CD4-positive, alpha-beta T cell treated with Interleukin-10 for 1 hour (primary cell): ENCODE measurements at places on chromosomes 12 and 14.

GRCh38 chr12:93361151-93361919, 16.4 kb upstream of the NUDT4 start:
- no peak for DNase-seq

DNA sequence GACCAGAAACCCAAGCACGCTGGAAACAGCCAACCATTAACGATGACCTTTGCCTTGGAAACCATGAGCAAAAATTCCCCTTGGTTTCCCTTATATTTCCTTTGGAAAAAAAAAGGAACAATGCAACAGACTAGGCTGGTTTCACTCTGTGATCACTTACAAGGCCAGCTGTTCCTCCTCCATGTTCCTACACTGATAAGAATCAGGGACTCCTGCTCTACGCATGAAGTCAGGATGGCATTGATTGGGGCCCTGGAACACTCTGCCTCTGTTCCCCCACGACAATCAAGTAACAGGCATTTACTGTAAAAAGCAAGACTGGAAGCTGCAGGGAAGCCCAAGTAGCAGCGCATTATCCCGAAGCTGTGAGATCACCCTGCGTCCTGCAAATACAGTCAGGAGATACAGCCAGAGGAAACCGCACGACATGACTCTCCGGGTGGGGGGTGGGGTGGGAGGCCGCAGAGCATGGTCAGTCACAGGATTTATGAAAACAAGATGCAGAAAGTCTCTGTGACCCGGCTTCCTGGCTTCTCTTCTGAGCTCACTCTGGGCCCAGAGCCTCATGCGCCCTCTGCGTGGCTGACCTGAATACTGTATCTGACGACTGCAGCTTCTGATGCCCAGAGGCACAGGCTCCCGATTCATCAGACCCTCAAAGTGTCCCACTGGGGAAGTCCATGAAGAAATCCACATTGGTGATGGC, 31.1 kb downstream of the SSH1 start:
- DNase-seq = no peak

- DNase-seq = no peak
Measured at GRCh38 chr14:101631199-101631598, 69.9 kb downstream of the DIO3 start.

DNA sequence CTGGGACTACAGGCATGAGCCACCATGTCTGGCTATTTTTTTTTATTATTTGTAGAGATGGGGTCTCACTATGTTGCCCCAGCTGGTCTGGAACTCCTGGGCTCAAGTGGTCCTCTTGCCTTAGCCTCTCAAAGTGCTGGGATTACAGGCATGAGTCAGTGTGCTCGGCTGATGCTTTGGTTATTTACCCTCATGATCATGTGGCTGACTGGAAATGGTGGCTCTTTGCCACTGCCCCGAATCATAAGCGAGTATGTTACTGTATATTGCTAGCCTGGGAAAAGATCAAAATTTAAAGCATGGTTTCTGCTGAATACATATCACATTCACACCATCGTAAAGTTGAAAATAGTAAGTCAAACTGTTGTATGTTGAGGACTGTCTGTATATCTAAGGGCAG, 101.1 kb downstream of the RGS6 start:
- DNase-seq = no peak

DNA sequence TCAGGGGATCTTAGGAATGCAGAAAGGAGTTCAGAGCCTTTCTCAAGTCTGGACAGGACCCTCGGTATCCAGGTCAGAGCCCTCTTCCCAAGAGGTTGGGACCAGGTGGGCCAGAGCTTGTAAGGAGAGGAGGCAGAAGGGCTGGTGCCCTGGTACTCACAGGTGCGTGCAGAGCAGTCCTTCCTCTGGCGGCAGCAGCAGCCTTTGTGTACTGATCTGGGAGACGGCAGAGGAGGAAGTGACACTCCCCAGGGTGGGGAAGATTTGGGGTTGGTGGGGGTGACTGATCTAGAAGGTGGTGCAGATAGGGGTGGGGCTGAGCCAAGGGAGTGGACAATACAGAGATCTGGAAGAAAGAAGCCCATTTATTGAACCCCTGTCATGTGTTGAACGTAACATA, at the start of gene ITGB7:
ITGB7 (minus strand) TSS at position 210 of the 400 bp plus-strand sequence. CDS start 6,808 bp downstream, outside the sequence.
- peak; percentile 77 for DNase-seq

GRCh38 chr12:98243190-98243589, 272.2 kb upstream of the TMPO start:
- no peak for DNase-seq

DNA sequence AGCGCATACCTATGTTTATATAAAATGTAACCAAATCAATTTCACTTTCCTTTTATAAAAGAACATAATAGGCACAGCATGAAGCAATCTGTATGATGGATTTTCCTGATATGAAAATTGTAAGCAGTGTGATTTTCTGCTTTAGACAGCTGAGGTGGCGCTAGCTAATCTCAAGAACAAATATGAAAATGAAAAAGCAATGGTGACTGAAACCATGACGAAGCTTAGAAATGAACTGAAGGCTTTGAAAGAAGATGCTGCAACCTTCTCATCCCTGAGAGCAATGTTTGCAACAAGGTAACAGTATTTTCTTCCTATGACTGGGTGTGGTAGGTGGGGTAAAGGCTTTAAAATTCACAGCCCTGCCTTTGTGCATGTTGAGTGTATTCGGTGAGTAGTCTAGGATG, 65.0 kb upstream of the FGD4 start:
- no peak for DNase-seq

- DNase-seq = no peak
Measured at GRCh38 chr12:113497693-113498092, 26.0 kb upstream of the LHX5 start.

- no peak for DNase-seq
Measured at GRCh38 chr12:106840243-106840642, 65.8 kb downstream of the RIC8B start.

DNA sequence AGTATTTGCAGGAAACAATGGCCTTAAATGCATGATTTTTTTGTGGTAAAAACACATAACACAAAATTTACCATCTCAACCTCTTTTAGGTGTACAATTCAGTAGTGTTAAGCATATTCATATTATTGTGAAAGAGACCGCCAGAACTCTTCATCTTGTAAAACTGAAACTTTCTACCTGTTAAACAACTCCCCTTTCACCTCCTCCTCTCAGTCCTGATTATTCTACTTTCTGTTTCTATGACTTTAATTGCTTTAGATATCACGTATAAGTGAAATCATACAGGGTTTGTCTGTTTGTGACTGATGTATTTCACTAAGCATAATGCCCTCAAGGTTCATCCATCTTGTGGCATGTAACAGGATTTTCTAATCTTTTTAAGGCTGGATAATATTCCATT, 353.4 kb downstream of the ADAMTS20 start:
- DNase-seq = no peak

DNA sequence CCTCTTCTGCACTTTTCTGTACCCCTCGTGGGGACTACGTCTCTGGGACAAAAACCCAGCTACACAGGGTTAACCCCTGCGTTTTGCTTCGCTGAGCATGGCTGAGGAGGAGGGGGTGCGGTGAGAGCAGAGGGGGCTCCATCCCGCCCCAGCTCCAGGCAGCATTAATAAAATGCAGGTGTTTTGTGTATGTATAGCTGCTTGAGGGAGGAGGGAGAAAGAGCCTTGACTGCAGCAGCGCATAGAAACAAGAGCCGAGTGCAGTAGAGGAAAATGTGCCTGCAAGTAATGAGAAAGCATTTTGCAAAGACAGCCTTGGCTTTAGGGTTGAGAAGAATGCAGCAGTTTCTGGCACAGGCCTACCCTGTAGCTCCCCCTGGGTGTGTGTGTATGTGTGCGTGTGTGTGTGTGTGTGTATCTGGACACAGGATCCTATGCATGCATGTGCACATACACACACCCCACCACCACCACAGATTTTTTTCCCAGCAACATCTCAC, 103.9 kb downstream of the ZFP36L1 start:
- no peak for DNase-seq

- no peak for DNase-seq
Measured at GRCh38 chr12:78645956-78646355, 218.6 kb upstream of the SYT1 start.

DNA sequence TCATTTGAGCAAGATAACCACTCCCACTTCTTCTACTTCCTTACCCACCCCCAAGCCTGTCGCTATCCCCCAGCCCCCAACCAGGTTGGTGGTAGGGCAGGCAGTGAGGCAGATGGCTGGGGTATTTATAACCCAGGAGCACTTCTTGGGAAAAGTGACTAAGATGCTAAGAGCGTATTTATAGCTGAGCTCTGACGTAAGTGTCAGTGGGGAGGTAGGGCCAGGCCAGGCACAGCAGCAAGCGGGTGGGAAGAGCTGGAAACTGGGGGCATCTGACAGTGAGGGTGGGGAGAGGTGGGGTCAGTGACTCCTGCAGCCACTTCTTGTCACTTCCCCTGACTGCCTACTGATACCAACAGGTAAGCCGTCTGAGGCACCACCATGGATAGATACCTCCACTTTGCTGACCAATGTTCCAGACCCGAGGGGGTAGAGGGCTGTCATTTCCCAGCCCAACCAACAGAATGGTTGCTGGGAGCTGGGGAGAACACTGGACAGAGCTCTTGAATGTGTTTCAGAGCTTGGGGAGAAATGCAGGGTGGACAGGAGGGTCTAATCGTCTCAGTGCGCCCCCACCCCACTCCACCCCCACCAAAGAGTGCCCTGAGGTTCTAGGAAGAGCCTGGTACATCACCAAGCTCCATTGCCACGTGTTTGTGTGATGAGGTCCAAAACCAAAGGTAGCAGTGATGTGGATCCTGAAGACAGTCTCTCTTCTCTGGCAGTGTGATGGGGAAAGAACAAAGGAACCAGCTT, 2.7 kb upstream of the INHBE start:
- no peak for DNase-seq

- DNase-seq = peak; percentile 44
Measured at GRCh38 chr14:60349663-60350365, 100.8 kb downstream of the PPM1A start.

- no peak for DNase-seq
Measured at GRCh38 chr12:121550974-121551634, 29.7 kb downstream of the KDM2B start.

DNA sequence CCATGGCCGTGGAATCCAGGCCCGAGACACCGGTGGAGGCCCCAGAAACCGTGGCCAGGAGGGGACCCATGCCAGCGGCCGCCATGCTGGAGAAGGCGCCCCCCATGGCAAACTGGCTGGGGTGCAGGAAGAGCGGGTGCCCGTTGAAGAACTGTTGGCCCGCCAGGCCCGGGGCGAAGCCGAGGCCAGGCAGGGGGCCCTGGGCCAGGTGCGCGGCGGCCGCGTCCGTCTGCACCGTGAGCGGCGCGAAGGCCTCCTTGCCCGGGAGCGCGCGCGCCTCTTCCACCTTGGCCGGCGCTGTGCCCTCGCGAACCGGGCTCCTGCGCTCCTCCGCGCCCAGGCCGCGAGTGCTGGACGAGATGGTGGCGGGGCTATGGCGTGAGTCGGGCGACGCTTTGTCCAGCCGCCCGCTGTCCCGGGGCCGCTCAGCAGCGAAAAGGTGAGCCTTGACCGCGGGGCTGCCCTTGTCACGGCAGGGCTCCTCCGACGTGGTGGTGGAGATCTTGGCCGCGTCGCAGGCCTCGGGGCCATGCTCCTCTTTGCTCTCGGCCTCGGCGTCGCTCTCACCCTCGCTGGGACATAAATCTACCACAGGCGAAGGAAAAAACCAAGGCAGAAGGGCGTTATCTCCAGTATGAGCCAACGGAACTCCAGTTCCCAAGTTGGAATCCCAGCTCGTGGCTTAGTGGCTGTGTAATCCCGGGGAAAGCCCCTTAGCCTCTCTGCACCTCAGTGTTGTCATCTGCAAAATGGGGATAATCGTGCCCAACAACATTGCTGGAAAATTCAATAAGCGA, 9.5 kb downstream of the TBX3 start:
- DNase-seq = no peak
